ENCODE measurements at places on chromosomes 11 and 22.

DNA sequence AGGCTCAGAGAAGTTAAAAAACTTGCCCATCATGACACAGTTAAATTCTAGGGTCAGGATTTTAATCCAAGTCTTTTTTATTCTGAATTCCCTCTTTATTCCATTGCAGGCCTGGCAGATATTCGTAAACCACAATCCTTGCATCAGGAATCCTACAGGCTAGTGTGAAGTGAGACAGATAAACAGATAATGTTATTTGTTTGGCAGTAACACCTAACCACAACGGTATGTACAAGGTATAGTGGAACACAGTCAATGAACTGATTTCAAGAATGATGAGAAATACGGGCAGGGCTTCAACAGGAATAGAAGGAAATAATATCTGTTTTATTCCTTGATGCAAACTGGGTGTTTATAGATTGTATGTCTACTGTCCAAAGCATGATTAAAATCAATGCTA, 32.0 kb upstream of the NARS2 start:
- no peak for DNase-seq

- no peak for DNase-seq
Observed at GRCh38 chr11:119338318-119338890, 2.3 kb downstream of the C1QTNF5 start.

DNA sequence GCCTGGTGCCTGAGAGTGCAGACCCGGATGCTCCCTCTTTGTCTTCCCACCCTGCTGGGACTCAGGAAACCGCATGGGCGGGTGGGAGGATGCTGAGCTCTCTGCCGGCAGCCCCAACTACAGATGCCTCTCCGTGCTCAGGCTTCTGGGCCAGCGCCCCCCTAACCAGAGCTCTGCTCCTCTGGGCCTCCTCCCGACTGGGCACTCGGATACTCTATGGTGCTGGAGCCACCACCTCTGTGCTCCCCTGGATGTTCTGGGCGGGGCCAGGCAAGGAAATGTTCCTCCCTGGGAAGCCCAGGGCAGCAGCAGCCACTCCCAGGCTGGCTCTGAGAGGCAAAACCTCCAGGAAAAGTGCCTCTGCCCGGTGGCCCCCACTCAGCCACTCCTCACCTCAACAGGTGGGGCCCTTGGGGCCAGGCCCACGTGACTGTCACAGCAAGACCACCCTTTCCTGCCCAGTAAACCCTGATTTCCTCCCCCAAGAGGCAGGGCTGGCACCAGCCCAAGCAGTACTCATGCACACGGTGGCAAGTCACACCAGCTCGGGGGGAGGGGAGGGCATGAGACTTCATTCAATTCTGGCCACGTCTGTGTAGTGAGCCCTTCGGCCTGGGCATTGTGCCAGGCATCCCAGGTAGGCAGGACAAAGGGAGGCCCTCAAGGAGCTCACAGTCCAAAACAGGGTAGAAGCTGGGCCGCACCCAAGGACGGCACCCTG, 54.7 kb upstream of the TCF20 start:
- no peak for DNase-seq

GRCh38 chr11:128282053-128282452, 305.3 kb downstream of the ETS1 start:
- DNase-seq = no peak

DNA sequence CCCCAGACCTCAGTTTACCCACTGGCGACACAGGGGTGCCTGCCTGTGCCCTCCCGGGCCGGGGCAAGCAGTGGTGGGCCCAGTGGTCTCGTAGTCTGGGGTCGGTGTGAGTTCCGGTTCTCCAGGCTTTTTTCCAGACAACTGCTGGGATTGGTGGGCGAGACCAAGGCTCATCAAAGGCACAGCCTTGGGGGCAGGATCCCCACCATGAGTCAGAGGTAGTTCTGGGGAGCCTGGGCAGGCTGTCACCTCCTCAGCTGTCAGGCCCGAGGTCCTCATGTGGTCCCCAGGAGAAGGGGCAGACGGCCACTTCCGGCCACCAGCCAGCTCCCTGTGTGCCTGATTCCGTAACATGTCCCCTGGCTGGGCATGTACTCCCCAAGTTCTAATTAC, 827 bp upstream of the MUC2 start:
- no peak for DNase-seq

- no peak for DNase-seq
Observed at GRCh38 chr11:122642472-122642922, 13.0 kb upstream of the UBASH3B start.

GRCh38 chr11:6538945-6539344, 41.9 kb downstream of the DNHD1 start:
- no peak for DNase-seq

DNA sequence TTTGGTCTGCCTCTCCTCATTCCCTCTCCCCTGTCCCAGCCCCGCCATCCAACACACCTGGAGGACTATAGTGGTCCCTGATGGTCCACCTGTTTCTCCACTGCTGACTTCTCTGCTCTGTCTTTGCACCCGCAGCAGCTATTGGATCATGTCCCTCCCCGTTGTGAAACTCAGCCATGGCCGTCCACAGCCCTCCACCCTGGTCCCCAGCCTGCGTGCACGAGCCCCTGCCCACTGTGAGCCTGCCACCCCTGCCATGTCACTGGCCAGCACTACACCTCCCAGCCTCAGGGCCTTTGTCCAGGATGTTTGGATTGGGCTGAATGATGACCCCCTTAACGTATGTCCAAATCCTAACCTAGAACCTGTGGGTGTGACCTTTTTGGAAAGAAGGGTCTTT, 47.7 kb upstream of the SMIM38 start:
- DNase-seq = no peak

- no peak for DNase-seq
Observed at GRCh38 chr22:41530890-41531714, 13.2 kb downstream of the POLR3H start.

DNA sequence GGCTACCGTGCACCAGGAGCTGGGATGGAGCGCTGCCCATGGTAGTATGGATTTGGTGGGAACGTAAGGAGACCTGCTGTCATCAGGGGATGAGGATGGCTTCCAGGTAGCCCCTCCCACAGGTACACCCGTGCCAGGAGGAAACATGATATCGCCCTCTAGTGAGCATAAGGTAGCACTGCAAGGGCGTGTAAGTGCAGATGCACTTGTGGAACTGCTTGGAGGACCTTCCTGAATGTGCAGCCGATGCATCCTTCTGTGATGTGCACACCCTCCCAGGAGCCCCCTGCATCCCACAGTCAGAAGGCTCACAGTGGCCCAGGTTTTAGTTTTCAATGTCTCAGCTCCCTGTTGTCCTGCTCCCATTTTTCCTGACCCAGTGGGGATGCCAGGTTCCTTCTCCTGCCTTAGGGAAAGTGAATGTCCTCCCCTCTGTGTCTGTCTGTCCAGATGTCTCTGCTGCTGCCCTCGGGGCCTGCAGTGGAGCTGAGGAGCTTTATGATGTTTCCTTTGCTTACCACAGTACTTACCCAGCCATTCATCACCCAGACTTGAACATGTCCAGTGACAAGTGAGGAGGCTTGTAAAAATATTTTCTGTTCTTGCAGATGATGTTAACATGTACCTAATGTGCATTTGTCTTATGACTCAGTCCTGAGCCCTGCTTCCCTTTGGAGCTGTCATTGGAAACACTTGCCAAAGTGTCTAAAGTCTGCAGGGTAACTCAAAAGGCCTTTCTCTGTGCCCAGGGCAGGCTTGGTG, 49.2 kb downstream of the DBX1 start:
- no peak for DNase-seq

DNA sequence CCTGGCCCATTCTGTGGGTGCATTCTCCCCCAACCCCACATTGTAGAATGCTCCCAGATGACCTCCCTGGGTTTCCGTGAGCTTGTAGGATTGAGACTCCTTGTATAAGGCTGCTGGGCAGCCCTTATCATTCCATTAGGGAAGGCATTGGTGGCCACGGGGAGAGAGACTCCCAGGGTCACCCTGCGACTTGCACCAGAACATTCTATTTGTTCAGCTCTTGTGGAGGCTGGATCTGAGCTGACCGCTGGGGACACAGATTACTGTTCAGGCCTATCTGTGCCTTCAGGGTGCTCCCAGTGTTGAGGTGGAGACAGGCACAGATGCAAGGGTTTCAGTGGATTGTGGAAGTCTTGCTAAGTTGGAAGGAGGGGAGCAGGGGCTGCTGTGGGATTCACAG, 17.8 kb downstream of the MICALL1 start:
- DNase-seq = no peak

GRCh38 chr11:29481738-29482137, 535.1 kb downstream of the KCNA4 start:
- no peak for DNase-seq

DNA sequence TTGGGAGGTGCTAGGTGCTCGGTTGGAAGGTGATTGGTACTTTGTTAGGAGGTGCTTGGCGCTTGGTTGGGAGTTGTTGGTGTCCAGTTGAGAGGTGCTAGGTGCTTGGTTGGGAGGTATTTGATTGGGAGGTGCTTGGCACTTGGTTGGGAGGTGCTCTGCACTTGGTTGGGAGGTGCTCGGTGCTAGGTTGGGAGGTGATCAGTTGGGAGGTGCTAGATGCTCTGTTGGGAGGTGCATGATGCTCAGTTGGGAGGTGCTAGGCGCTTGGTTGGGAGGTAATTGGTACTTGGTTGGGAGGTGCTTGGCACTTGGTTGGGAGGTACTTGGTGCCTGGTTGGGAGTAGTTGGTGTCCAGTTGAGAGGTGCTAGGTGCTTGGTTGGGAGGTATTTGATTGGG, 40.2 kb downstream of the LRP5 start:
- DNase-seq = no peak

GRCh38 chr22:29060251-29060869, 1.3 kb downstream of the C22orf31 start:
- no peak for DNase-seq

- no peak for DNase-seq
Observed at GRCh38 chr22:49371325-49372110, 456.2 kb downstream of the BRD1 start.

- DNase-seq = no peak
Observed at GRCh38 chr11:22699388-22699787, 33.0 kb downstream of the GAS2 start.

Data from hypothalamus (tissue), 51 donors.